NCI-H748 treated with DMSO at 0.1 percent for 48 hours (cell line): ENCODE measurements at places on chromosomes 6 and 20.

GRCh38 chr6:12528581-12529363 lies 187.8 kb upstream of the PHACTR1 start:
- no peak for DNase-seq

GRCh38 chr6:17505767-17506280 lies 94.3 kb upstream of the FAM8A1 start:
- DNase-seq = no peak

- DNase-seq = no peak
Measured at GRCh38 chr6:4587171-4587570, 189.0 kb upstream of the CDYL start.

GRCh38 chr6:15691250-15691869 lies 28.5 kb upstream of the DTNBP1 start:
- peak; percentile 93 for DNase-seq

DNA sequence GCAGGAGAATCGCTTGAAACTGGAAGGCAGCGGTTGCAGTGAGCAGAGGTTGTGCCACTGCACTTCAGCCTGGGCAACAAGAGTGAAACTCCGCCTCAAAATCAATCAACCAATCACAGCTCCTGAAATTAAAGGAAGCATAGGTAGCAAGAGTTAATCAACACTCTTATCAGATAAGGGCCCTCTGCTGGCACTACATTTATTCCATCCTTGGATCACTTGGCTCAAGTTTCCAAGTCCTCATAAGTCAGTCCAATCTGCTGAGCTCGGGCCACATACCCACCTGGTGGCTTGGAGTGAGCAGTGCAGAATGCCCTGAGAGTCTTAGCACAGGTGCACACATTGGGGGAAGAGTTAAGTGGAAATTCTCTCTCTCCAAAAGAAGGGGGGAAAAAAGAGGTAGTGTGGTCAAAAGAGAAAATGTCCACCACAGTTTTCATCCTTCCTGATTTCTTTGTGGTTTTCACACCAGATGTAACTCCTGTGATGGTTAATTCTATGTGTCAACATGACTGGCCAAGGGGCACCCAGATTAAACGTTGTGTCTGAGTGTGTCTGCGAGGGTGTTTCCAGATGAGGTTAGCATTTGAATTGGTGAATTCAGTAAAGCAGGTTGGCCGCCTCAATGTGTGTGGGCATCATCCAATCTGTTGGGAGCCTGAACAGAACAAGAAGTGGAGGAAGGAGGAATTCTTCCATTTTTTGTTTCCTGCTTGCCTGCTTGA lies 14.2 kb upstream of the FAM8A1 start:
- no peak for DNase-seq

- peak; percentile 85 for DNase-seq
Measured at GRCh38 chr6:24205020-24205492, 79.0 kb downstream of the NRSN1 start.

DNA sequence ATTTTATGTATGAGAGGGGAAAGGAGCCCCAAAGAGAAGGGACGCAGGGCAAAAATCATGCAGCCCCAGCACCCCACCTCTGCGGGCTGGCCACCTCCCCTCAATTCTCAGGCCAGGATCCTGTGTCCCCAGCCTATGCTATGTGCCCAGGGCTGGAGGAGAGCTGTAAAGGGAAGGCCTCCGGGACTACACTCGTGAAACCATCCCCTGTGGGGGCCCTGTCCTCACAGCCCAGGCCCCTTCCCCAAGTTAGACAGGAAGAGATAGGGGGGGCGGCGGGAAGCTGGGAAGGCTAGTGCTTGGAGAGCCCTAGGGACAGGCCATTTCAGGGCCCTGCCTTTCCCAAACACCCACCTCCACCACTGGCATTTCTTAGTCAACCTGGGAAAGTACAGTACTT lies 1.4 kb upstream of the COL11A2 start:
- no peak for DNase-seq

DNA sequence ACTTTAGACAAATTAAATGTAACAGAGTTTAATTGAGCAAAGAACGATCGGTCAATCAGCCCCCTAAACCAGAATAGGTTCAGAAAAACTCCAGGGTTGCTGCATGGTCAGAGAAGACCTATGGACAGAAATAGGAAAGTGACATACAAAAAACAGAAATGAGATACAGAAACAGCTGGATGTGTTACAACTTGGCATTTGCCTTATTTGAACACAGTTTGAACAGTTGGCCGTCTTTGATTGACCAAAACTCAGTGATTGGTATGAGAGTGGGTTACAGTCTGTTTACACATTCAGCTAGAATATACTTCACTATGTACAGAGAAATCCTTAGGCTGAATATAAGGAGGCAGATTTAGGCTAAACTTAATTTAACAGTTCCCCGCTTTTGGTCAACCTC lies 19.9 kb downstream of the SRSF6 start:
- no peak for DNase-seq

DNA sequence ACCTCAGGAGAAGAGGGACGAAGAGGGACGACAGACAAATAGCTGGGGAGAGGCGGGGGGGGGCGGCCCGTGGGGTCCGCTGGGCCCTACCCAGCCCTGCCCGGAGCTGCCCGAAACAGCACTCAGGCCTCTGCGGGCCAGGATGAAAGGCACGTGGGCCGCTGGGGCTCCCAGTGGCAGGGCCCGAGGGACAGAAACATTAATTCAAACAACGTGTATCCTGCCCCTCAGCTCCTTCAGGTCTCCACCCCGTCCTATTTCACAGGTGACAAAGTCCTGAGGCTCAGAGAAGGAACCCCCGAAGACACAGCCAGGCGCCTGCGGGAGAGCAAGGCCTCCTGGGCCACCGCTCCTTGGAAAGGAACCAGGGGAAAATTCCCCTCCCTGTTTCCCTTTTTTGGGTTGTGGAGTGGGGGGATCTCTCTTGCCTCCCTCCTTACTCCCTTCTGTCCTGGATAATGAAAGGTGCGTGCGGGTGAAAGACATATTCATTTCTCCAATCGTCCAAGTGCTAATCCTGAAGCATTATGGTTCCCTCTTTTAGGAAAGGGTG lies 93.3 kb downstream of the RNASET2 start:
- no peak for DNase-seq

DNA sequence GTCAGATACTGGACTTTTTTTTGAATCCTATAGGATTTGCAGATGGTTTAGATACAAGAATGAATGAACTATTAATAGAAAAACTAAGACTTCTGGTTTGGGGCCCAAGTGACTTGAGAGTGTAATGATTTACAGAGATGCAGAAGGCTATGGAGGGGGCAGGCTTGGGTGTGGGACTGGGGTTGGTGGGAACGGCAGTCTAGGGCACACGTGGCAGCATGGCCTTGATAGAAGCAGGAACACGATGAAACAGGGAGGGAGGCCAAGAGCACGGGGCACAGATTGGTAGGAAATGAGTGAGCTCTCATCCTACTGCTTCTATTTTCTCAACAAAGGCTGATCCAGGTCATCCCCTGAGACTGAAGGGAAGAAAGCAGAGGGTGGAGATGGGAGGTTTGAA lies 3.4 kb upstream of the UST start:
- no peak for DNase-seq

GRCh38 chr20:19259141-19259591 lies 46.7 kb downstream of the SLC24A3 start:
- no peak for DNase-seq
